ENCODE measurements at places on chromosomes 4 and X.
A peak's percentile ranks its signal among the peaks of the same experiment; 100 is the strongest.

GRCh38 chr4:61359301-61359700 is 159.2 kb downstream of the ADGRL3 start:
- DNase-seq = no peak

- DNase-seq = no peak
These were observed 19.5 kb upstream of the ZNF41 start for GRCh38 chrX:47502316-47503125.

DNA sequence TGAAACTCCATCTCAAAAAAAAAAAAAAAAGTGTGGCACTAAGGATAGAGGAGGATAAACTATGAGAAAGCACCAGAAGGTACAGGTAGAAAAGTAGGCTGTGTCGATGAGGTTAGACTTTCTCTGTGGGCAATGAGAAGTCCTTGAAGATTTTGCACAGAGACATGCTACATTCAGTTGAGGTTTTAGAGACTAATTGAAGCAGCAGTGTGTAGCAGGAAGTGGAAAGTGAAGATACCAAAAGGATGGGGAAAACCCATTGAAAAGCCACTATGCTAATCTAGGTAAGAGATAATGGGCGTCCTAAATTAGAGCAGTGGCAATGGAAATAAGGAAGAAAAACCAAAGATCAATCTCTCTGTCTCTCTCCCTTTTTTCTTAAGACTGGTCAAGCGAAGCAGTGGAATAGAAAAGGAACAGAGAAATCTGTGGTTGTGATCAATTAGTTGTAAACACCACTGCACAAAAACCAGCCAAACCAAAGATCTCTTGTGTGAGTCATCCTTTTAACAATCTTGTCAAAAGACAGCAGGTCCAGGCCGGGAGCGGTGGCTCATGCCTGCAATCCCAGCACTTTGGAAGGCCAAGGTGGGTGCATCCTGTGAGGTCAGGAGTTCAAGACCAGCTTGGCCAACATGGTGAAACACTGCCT is 3.5 kb downstream of the SPINK2 start:
- DNase-seq = no peak

- DNase-seq = peak; percentile 43
These were observed 131.2 kb upstream of the STX18 start for GRCh38 chr4:4673070-4673469.

DNA sequence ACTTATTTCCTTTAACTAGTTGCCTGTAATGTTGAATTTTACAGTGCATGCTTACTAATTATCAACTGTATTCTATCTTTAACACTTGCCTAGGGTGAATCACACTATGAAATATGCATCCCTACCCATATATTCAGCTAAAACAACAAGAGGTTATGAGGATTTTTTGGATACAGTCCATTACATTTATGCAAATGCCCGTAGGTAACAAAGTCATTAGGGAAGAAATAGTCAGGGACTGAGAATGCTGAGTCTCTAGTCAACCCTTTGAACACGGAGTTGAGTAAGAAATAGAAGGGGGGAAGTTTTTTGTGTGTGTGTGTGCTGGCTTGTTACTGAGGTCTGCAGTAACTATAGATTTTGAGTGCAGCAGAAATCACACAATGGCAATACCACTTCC is 26.1 kb upstream of the CBLL2 start:
- no peak for DNase-seq

DNA sequence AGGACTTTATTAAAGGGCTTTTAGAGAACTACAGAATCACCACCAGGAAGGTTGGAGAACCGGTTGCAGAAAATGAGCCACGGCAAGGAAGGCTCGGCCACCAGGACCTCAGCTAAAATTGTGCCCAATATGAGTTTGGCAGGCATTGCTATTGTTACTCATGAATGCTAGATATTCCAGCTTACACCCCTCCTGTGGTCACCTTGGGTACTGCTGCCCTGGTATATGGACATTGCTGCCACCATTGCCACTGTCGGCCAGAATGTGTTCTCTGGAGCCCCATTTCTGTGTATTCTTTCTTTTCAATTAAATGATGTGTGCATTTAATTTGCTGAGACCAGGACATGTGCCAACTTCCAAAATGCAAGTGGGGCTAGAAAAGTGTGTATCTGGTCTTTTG is 626.7 kb upstream of the BOD1L1 start:
- DNase-seq = no peak

DNA sequence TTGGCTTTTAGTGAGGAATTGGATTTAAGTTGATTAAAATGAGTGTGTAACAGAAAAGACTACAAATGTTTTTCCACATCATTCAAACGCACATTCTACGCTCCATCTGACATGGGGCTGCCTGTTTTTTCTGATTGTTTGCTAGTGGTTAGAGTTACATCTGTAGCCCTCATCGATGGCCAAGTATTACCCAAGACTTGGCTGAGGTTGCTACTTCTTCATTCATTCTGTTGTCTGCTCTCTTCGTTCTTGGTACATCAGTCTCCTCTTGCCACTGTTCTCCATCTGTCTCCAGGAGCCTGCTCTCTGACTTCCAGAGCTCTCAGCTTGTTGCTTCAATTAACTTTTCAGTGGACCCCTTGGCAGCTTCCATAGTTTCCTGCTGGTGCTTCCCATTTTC is 1844.6 kb upstream of the TENM3 start:
- no peak for DNase-seq

DNA sequence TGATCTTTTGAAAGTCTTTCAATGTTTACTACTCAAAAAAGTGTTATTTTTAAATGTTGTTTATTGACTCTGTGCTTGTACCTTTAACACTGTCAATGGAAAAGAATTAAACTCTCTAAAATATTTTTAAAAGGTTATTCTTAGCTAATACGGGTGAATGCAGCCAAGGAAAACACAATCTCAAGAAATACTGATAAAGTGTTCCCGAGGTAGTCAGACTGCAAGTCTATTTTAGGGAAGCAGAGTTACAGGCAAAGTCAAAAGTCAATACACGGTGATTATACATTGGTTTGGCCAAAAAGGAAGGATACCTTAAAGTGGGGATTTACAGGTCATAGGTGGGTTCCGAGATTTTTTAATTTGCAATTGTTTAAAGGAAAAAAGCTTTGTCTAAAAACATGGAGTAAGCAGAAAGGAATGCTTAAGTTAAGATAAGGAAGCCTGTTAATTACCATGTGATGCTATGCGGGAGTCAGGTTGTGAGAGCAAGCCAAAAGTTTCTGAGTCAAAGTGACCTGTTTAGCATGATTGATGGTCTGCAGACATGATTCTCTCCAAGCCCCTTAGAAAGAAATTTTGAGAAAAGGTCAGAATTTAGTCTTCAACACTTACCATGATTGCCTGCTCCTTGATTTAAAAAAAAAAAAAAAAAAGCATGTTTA is 288.4 kb downstream of the KLHL4 start:
- no peak for DNase-seq

DNA sequence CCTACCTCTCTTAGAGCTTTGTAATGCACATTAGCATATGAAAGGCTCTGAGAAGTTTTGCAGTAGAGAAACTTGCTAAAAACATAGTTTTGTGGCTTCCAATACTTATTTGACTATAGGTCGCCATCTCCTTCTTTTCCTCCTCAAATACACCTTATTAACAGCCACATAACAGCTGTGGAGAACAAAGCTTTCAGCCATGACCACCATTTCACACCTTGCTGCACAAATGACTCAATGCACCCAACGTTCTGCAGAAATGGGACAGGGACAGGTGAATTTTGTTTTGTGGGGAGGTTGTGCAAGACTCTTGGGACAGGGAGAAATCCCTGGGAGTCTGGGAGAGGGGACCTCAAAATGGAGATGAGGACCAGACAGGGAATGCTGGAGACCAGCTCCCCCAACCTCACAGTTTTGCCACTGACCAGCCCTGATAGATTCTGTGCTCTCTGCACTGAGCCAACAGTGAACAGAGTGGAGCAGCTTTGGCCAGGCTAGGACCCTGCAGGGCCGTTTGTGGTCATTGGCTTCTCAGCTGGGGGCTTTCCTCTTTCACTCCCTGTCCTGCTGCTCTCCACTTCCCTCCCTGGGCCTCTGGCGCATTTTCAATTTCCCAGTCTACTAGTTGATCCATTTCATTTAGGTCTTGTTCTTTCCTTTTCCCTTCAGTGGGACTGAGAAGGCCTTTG is 16.6 kb downstream of the FRMPD3 start:
- DNase-seq = no peak
